Urothelium cell line (cell line): ENCODE measurements at places on chromosomes 13 and 19.

GRCh38 chr13:31755803-31756212 is 16.5 kb downstream of the RXFP2 start:
- DNase-seq, result no peak

DNA sequence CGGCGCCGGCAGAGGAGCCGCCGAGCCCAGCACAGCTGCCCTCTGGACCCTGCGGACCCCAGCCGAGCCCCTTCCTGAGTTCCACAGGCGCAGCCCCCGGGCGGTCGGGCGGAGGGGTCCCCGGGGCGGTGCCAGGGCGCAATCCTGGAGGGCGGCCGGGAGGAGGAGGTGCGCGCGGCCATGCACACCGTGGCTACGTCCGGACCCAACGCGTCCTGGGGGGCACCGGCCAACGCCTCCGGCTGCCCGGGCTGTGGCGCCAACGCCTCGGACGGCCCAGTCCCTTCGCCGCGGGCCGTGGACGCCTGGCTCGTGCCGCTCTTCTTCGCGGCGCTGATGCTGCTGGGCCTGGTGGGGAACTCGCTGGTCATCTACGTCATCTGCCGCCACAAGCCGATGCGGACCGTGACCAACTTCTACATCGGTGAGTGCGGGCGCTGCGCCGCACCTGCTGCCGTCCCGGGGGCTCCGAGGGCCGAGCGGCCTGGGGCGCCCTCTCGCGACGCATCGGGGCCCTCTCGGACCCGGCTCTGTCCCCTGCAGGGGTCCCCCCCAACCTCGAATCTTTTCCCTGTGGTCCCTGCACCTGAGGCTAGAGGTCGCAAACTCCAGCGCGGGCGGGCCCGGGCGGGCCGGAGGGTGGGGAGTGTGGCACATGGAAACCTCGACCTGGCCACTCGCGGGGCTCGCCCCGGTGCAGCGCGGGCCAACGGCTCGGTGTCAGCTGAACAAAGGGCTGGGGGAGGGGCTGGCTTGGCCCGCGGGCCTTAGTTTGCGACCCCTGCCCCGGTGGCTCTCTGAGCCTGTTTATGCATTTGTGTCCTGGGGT is at the start of gene KISS1R:
KISS1R (plus strand) TSS at position 11 of the 829 bp plus-strand sequence; CDS start at position 181, 170 bp downstream.
- no peak for DNase-seq

DNA sequence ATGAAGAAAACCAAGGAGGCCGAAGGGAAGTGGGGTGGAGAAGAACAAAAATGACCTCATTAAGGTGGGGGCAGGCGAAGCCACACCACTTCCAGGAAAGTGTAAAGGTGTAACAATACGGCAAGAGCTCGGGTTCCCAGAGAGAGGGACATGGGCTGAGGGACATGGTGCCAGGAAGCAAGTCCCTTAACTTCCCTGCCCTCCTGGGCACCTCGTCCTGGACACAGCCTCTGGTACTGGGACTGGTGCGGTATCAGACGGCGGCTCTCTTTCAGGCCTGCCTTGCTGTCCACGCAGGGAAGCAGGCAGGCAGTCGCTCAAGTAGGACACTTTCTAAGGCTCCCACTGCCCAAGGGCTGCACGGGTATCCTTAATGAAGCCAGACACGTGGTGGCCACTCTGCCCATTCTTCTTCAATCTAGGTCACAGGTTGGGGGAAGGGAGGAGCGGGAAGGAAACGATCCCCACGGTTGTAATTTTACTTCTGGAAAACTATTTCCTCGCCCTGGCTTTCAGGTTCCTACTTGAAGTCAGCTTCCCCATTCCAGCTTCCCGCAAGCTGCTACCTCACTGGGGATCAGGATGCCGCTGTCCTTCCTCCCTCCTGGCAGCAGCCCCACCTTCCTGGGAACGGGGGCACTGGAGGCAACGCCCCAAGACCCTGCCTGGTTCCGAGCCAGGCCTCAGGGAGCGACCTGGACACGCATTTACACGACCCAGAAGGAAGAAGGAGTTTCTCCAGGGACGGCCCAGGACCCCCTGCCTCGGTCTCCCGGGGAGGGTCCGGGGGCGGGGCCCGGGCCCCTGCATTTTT is 1.2 kb downstream of the AP3D1 start:
- DNase-seq, result no peak

- no peak for DNase-seq
These were observed 190.6 kb downstream of the TUBA3C start for GRCh38 chr13:18991060-18991459.

GRCh38 chr13:109157275-109157674 is 527.9 kb downstream of the MYO16 start:
- no peak for DNase-seq

DNA sequence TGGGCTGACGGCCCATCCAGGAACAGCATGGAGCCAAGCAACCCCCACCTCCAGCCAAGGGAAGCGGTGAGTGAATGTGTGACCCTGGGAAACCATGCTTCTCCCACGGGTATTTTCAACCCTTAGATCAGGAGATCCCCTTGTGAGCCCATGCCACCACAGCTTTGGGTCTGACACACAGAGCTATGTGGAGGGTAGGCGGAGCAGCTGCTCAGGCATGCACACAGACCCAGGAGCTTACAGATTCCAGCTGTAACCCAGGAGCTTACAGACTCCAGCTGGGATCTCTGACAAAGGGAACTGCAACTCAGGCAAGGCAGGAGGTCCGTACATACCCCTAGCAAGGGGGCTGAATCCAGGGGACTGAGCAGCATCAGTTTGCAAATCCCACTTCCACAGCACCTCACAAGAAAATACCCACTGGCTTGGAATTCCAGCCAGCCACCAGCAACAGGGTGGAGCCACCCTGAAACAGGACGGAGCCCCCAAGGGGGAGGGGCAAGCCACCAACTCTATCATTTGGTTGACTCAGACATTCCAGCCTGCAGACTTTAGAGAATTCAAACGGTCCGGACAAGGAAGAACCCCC is 40.8 kb upstream of the RFXAP start:
- peak; percentile 32 for DNase-seq

DNA sequence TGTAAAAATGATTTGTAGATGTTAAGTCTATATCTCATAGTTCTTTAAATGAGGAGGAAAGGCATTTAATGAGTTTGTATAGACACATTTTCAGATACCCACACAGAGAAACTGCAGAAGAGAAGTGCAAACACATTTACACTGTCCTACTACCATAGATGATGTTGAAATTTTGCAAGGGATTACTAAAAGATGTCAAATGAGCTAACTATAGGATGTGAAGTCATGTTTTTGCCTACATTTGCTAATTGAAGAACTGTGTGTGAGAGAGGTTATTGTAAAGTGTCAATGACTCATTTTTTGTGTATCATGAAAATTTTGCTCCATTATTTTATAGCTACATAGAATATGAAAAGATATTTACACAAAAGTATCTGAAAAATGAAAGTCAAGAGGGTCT is 178.9 kb downstream of the ITGBL1 start:
- DNase-seq, result no peak

GRCh38 chr19:44850641-44851109 is 4.6 kb downstream of the NECTIN2 start:
- no peak for DNase-seq

DNA sequence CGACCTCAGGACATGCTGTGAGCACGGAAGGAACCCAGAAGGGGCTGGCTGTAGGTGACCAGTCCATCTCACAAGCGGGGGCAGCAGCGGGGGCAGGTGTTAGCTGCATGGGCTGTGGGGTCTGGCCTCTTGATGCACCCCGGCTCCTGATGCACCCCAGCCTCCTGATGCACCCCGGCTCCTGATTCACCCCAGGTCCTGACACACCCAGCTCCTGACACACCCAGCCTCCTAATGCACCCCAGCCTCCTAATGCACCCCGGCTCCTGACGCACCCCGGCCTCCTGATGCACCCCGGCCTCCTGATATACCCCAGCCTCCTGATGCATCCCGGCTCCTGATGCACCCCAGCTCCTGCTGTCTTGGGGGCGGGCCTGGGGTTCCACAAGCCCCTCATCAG is 7.4 kb downstream of the LSM7 start:
- DNase-seq, result no peak

- DNase-seq, result no peak
These were observed 1384.3 kb upstream of the PCDH20 start for GRCh38 chr13:62799931-62800436.

GRCh38 chr13:58994777-58995176 is 1169.0 kb downstream of the DIAPH3 start:
- DNase-seq, result no peak

DNA sequence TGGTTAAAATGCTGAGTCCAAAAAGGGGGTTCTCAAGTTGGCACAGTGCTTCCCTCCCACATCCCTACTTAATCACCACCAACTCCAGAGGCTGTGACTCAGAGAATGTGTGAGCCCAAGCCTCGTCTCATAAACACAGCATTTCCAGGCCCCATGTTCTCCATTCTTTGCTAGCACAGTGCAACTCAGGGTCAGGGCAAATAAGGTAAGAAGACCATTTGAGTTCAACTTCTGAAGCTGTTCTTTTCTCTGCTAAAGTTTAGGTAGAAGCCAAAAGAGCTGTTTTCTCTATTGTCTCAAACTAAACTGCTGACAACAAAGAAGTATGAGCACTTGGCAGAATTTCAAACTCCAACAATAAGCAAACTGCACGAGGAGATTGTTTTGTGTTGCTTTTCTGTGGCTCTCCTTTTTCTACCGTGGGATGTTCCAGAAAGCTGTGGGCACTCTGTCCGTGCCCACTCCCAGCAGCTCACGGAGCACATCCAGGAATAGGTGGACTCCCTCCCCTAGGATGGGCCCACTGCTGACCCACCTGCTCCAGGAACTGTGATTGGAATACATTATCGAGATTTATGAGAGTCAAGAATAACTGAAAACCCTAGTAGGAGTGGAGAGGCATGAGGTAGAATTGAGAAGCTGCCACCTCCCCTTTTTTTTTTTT is 494.3 kb downstream of the COG6 start:
- DNase-seq, result peak; percentile 27

DNA sequence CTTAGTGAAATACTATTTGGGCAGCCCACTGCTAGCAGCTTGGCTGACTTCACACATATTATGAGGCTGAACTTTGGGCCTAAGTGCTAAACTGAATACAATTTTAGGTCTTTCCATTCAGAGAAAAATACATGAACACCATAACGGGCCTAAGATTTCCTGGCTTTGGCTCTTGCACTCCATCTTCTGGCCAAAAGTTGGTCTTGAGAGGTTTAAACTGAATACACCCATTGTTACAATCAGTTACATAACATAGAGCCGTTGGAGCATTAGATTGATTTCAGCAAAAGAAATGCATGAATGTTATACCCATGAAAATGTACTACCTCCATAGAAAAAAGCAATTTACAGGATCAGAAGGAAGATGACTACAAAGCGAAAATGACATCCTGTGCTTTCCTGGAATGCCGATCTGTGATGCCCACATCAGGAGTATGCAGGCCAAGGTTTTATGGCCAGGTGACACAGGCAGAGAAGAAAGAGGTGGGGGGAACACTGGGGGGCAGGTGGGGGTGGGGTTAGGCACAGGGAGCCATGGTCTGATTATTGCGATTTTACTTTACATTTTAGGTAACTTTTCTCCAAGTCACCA is 11.1 kb upstream of the SHISA2 start:
- DNase-seq, result peak; percentile 30

DNA sequence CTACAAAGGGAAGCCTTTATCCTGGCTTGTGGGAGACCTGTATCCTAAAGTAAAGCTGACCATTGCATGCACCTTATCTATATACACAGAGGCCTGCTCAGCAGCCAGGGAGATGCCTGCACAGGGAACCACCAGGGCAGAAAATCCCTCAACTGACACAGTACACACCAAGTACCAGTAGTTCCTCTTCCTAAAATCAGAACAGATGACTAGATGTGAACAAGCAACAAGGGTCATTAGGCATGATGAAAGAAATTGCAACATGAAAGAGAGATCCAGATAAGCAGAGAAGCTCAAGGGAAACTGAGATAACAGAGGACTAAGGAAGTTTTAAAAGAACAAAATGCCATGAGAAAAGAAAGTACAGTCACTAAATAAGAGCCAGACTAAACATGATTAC is 39.7 kb upstream of the SLC7A9 start:
- DNase-seq, result no peak

DNA sequence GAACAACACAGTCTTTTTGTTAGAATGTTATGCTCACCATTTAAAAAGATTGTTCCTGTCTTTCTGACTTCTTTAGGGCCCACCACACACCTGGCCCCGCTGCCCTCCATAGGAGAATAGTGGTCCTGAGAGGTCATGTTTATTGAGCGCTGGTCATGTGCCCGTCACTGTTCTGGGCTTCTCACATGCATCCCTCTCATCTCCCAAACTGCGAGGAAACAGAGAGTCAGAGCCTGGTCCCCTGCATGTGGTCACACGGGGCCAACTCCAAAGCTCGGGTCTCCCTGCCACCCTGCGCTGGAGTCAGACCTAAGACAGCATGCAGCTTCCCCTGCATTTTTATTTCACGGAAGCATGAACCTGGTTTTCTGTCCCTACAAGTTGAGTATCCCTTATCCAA is 70.4 kb upstream of the GPR183 start:
- no peak for DNase-seq

GRCh38 chr13:114043421-114044053 is 69.7 kb upstream of the C13orf46 start:
- peak; percentile 91 for DNase-seq

DNA sequence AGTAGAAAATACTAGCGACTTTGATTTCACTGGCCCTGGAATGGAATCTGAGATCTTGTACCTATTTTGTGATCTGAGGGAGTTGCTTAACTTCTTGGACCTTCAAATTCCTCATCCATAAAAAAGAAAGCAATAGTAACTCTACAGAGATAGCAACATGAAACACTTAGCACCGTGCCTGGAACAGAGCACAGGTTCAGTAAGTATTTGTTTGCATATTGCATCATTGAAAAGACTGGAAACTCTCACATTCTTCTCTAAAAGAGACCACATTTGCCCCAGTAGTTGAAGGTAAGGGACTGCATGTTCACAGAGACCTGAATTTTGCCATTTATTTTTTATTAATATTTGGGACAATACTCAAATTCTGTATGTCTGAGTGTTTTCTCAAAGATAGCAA is 358.1 kb downstream of the COG6 start:
- no peak for DNase-seq

GRCh38 chr19:30446850-30447552 is 74.8 kb downstream of the ZNF536 start:
- DNase-seq, result peak; percentile 53

GRCh38 chr19:4279530-4280422 is 710 bp downstream of the SHD start:
- DNase-seq, result no peak

DNA sequence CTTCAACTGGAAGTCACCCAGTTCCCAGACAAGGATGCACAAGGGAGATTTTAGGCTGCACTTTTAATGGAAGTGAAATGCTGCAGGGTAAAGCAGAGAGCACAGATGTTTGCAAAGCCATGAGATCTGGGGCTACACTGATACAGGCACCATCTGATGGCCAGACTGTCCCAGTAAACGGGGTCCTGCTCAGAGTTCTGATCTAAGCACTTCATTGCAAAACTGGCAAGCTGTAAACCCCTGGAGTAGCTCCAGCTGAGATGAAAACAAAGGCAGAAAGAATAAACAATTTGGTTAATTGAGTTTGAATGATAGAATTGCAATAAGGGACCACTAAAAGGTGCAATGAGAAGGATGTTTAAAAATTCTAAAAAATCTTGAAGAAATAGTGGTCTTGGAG is 197.1 kb downstream of the OXGR1 start:
- no peak for DNase-seq

DNA sequence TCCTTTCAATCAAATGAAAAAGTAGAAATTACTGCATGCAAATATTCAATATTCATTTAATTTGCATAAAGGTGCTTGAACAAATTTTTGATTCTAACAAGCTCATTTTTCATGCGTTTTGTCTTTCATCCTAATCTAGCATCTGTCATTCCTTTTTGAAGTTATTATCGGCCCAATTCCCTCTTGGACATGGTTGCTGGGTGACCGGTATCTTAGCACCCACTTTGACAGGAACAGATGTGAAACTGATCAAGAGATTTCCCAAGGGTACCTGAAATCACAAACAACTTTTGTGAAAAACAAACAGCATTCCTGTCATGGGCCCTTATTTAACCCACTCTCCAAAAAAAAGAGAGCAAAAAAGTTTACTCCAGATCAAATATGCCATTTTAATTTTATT is 13.3 kb downstream of the DACH1 start:
- no peak for DNase-seq
